ENCODE measurements at places on chromosomes 2 and 18. TPM values are rescaled to one million over a fixed set of nuclear protein-coding genes. Genes with fewer than 3 reads are reported as not detected.

DNA sequence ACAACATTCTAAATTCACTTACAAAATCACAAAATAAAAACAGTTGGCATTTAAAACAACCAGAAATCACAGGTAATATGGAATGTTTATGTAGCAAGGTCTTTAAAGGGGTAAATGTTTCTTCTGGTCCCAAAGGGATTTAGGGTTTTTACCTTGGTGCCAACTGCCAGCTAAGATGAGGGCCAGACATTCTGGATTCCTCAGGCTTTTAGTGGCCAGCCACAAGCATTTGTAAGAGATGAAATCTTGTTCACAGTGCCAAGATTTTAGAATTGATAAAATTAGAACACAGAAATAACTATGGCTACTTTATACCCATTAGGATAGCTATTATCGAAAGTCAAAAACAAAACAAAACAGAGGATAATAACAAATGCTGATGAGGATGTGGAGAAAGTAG is 60.4 kb upstream of the CDKL4 start:
- H3K4me3 ChIP-seq: no peak overlapping the region
- H3K27ac ChIP-seq: no peak overlapping the region
- H3K4me1 ChIP-seq: no peaks in the 10 kb centered on the region
- no peaks in the 10 kb centered on the region for H3K27me3 ChIP-seq
- no peak for DNase-seq

CNDP1 gene
- total RNA-seq: not detected

TSPYL6 gene
- total RNA-seq: not detected

- H3K36me3 ChIP-seq: no peaks in the 10 kb centered on the region
- no peak for DNase-seq
- H3K27ac ChIP-seq: no peak overlapping the region
Measured at GRCh38 chr2:46170611-46171350, 126.4 kb upstream of the EPAS1 start.

DNA sequence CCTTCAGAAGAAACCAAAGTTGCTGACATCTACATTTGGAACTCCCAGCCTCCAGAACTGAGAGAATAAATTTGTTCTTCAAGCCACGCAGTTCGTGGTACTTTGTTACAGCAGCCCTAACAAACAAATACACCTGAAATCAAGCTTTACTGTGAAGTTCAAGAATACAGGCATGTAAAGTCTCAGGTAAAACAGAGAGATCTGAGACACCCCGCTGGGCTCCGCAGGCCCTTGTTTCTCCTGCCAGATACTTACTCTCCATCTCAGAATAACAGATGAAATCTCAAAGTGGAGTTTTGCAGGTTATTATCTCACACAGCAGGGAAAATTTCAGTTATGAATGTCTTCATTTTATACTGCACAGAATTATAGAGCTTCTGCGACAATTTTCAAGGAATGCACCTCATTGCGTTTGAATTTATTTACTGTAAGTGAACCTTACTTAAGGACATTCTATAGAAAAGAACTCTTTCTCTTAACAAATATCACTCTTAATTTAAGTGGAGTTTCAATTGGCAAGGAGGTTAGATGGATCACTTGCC is 492.4 kb upstream of the LRATD1 start:
- no peak overlapping the region for H3K4me3 ChIP-seq
- no peak overlapping the region for H3K27ac ChIP-seq
- no peaks in the 10 kb centered on the region for H3K4me1 ChIP-seq
- no peak for DNase-seq
- no peaks in the 10 kb centered on the region for H3K27me3 ChIP-seq

GRCh38 chr2:25685741-25686140 is 12.4 kb upstream of the DTNB start:
- no peaks in the 10 kb centered on the region for H3K36me3 ChIP-seq
- no peak for DNase-seq
- no peaks in the 10 kb centered on the region for H3K4me1 ChIP-seq
- H3K27ac ChIP-seq: no peak overlapping the region
- no peak overlapping the region for H3K4me3 ChIP-seq

DNA sequence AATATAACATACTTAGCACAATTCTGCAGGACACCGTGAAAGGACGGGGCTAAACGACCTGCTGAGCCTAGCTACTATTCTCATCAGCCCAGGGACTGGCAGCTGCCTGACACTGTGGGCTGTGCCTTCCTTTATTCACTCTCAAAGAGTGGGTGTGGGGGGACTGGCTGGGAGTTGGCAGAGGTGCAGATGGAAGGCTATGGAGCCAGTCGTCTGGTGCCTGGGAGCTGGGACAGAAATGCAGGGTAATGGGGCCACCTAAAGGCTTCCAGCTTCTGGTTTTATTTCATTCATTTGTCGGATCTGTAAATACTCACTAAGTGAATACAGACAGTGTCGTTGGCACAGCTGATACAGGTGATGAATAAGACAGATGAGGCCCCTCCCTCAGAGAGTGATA is 56.0 kb upstream of the NFU1 start:
- peaks cover 33% of the 10 kb centered on the region for H3K36me3 ChIP-seq
- DNase-seq: no peak
- no peaks in the 10 kb centered on the region for H3K27me3 ChIP-seq
- H3K4me3 ChIP-seq: no peak overlapping the region

Data from tibial nerve (tissue), 4 donors.